ENCODE measurements at places on chromosomes 1 and 21. TPM values are rescaled to one million over a fixed set of nuclear protein-coding genes. Genes with fewer than 3 reads are reported as not detected.

- no peak overlapping the region for H3K27ac ChIP-seq
- H3K4me1 ChIP-seq: peaks cover 35% of the 10 kb centered on the region
- no peak for DNase-seq
- H3K27me3 ChIP-seq: no peaks in the 10 kb centered on the region
- no peak overlapping the region for H3K4me3 ChIP-seq
Measured at GRCh38 chr21:46557469-46557868, 47.4 kb downstream of the S100B start.

DNA sequence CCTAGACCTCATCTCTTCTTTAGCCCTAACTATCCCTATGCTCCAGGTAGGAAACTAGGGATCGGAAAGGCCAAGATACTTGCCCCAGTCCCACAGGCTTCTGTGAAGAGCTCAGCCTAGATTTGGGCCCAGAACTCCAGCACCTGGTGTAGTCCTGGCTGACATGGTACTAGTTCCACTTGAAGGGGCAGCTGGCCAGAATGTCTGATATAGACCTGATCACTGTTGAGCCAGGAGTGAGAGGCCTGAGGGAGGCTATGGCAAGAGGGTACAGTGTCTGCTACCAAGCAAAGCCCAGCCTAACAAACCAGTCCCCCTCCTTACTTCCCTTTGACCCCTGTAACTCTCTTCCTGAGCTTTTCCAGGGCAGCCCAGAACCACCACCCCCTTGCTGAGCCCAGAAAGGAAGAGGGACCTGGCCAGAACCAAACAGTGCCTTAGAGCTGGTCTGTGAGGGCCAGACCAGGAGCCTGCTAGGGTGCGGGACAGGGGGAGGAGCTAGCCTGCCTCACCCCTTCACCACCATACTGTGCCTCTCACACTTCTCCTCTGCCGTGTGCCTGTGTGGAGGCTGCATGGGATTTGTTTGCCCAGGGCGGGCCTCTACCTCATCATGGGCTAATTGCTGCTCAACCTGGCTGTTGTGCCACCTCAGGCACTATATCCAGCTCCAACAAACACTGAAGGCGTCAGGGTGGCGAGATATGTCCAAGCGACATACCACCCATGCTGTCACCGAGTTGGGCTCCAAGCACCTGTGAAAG lies 10.9 kb downstream of the POMGNT1 start:
- H3K36me3 ChIP-seq: peaks cover 16% of the 10 kb centered on the region
- peak overlapping the region; percentile 44 for H3K27ac ChIP-seq
- no peak for DNase-seq
- H3K27me3 ChIP-seq: no peaks in the 10 kb centered on the region
- H3K4me1 ChIP-seq: peaks cover 17% of the 10 kb centered on the region

DNA sequence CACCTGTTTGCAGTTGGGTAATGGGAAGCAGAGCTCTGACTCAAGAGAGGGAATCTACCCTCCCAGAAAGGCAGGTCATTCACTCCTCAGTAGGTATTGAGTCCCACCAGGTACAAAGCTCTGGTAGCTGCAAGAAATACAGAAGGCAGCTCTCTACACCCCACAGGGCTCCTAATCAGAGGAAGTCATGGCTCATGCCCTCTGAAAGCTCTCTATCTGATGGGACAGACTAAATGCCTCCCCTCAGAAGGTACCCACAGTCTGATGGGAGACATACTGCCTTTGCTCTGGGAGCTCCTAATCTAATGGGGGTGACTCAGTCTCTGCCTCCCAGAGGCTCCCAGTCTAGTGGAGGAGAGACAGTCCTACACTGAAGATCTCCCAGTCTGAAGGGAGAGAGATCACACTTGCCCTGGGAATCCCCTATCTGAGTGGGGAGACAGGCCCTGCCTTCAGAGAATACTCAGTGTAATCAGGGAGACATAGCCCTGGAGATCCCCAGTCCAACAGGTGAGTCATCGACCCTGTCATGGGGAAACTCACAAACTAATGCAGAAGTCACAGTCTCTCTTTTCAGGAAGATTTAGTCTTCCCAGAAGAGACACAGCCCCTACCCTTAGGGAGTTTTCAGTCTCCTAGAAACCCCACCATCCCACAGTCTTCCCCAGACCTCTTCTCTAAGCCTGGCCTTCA lies 23.7 kb downstream of the CAMK1G start:
- no peaks in the 10 kb centered on the region for H3K36me3 ChIP-seq
- DNase-seq: peak; percentile 71
- H3K4me3 ChIP-seq: peak overlapping the region; percentile 17
- H3K27ac ChIP-seq: peak overlapping the region; percentile 45

The SYT14 gene
- total RNA-seq: not detected

DNA sequence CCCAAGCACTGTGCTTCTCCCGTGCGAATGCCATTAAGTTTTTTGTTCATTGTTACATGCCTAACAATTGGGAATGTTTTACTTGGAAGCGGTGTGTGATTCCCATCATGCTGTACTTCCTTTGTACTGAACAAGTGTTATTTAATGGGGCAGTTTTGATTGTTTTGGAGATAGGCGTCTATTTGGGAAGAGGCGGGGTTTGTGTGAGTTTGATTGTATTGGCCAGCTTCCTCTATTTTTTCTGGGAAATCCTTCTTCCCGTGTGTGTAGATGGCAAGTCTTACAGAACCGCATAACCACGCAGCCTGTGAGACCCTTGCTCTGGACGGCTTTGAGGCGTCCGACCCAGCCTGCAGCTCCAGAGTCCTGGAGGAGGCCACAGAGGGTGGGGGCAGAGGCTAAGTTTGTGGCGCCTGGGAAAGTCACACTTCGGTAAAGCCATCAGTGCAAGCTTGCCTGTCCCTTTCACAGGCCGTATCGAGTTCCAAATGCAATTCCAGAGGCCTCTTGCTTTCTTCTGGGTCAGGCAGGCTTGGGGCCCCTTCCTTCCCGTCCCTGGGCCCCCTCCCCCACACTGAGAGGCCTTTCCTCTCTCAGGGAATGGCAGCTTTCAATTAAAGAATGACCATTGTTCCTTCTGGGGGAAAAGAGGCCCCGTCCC lies 210.3 kb downstream of the TOMM20 start:
- H3K4me3 ChIP-seq: no peak overlapping the region
- H3K36me3 ChIP-seq: peaks cover 1% of the 10 kb centered on the region
- H3K27me3 ChIP-seq: no peaks in the 10 kb centered on the region
- H3K4me1 ChIP-seq: peaks cover 4% of the 10 kb centered on the region

DNA sequence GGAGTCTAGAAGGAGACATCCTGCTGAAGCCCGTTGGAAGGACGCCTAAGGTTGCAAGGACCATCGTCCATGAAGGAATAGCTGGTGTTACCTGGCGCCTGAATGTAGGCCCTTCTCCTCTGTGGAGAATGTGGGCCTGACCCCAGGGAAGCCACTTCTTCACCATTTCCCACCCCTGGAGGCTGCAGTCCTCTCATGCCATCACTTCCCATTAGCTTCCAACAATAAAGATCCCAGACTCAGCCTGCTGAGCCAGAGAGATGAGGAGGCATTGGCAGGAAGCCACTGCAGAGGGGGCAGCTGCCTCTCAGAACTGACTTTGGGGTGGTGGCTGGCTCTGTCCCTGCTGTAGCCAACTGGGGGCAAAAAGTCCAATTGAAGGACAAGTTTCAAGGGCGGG lies 21.3 kb upstream of the KCNE2 start:
- H3K27ac ChIP-seq: no peak overlapping the region
- H3K27me3 ChIP-seq: no peaks in the 10 kb centered on the region
- no peak for DNase-seq
- H3K4me1 ChIP-seq: peaks cover 17% of the 10 kb centered on the region
- no peak overlapping the region for H3K4me3 ChIP-seq
- H3K36me3 ChIP-seq: no peaks in the 10 kb centered on the region

- no peak overlapping the region for H3K4me3 ChIP-seq
- no peak overlapping the region for H3K27ac ChIP-seq
- no peaks in the 10 kb centered on the region for H3K4me1 ChIP-seq
- H3K27me3 ChIP-seq: no peaks in the 10 kb centered on the region
Measured at GRCh38 chr1:69294171-69294570, 273.6 kb upstream of the LRRC7 start.

The TSSK3 gene
- 2.3 TPM for total RNA-seq

GRCh38 chr1:236313427-236313826 lies 31.7 kb upstream of the ERO1B start:
- no peak for DNase-seq
- H3K4me1 ChIP-seq: no peaks in the 10 kb centered on the region
- no peak overlapping the region for H3K4me3 ChIP-seq
- no peaks in the 10 kb centered on the region for H3K36me3 ChIP-seq

The CCDC17 gene
- total RNA-seq: 2.8 TPM

The UBXN10 gene
- total RNA-seq: 1.2 TPM

GRCh38 chr1:67560580-67561255 lies 124.3 kb upstream of the GADD45A start:
- no peak overlapping the region for H3K4me3 ChIP-seq
- no peak overlapping the region for H3K27ac ChIP-seq
- DNase-seq: no peak
- peaks cover 6% of the 10 kb centered on the region for H3K4me1 ChIP-seq

- DNase-seq: no peak
- H3K36me3 ChIP-seq: peaks cover 12% of the 10 kb centered on the region
- H3K27me3 ChIP-seq: no peaks in the 10 kb centered on the region
- H3K4me1 ChIP-seq: peaks cover 2% of the 10 kb centered on the region
- H3K27ac ChIP-seq: no peak overlapping the region
- H3K4me3 ChIP-seq: no peak overlapping the region
Measured at GRCh38 chr21:42558368-42558767, 44.7 kb downstream of the SLC37A1 start.

The OPRD1 gene
- total RNA-seq: not detected

DNA sequence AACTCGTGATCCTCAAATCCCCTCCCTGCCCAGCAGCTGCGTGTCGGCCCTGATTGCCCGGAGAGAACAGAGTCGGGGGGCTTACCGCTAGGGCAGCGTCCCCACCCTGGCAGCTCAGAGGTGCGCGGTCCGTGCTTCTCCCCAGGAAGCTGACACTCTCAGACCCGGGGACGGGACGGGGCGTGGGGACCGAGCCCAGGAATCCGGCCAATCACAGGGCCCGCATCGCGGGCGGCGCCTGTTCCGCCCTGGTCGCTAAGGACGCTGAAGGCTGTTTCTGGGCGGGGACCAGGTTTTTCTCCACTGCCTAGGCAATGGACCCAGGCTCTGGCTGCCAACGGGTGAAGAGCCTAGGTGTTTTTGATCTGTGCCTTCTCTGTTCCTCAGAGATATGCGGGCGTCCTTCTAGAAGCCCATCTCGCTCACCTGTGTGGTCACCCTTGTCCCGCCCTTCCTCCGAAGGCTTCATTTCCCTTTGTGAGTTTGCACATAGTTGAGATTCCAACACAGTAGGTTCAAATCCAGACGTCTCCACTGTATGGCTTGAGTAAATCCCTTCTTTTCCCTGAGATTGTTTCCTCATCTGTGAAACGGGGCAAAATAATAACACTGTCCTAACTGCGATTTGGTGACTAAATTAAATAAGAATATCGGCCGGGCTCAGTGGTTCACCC lies at the start of gene C1orf87:
Gene C1orf87, minus strand, starts transcription at position 166 of the 674 bp plus-strand sequence. CDS start 1,127 bp downstream, outside the sequence.
- H3K27ac ChIP-seq: no peak within 1 kb of the TSS
- peaks cover 35% of the 10 kb centered on the region for H3K27me3 ChIP-seq
- no peaks in the 10 kb centered on the region for H3K36me3 ChIP-seq
- DNase-seq: no peak

DNA sequence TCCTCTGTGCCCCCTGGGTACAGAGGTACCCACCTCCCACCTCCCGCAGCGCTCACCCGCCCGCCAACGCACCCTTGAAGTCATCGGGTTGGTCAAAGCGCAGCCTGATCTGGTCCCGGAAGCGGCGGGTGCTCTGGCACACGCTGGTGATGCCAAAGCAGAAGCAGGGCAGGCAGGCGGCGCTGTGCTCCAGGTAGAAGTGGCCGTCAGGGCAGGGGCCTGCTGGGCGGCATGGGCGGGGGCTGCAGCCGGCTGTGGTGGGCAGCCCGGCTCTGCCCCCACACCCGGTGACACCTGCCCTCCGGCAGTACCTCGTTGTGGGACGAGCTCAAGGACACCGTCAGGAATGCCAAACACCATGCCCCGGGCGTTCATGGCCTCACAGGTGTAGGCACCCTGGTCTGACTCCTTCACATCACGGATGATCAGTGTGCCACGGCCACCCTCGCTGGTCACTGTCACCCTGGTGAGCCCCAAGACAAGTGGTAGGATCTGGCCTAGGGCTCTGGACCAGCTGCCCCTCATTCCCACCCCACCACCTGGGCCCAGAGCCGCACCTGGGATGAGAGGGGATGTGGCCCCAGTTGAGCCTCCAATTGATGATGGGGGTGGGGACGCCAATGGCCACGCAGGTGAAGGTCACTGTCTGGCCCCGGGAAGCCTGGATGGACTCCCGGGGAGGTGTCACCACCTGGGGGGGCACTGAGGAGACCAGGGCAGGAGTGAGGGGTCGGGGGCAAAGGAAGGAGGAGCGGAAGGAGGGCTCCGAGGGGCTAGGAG lies 52.5 kb downstream of the HSPG2 start:
- no peaks in the 10 kb centered on the region for H3K36me3 ChIP-seq
- DNase-seq: no peak
- H3K4me1 ChIP-seq: no peaks in the 10 kb centered on the region
- no peak overlapping the region for H3K27ac ChIP-seq
- H3K27me3 ChIP-seq: no peaks in the 10 kb centered on the region

The CLIC4 gene
- total RNA-seq: 17.4 TPM

DNA sequence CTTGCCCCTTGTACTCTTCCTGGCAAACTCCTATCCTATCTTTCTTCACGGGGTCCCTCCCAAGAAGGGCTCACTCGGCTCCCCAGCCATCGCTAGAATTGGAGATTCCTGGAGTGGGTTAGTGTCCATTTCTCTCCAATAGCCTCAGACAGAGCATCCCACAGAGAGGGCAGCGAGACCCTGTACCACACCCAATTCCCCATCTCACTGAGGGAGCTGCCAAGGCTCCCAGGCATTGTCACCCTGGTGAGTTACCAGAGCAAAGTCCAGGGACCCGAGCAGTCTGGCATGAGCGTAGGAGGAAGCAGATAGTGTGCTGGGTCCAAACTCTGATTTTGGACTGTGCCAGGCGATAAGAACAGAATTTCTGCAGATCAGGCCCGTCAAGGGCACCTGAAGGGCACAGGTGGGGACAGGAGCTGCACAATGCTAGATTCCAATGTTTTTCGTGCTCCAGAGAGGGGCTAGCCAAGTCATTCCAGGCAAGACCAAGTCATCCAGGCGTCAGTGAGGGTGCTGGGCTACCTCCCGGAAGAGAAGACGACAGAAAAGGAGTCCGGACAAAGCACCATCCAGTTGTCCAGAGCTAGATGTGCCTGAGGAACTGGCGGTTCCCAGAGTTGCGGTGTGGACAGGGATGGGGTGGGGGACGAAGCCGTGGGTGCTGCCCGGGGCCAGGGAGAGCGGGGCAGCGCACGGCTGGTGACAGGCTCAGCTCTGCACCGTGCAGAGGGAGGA lies 15.3 kb downstream of the AKR7A3 start:
- H3K4me3 ChIP-seq: no peak overlapping the region
- H3K27me3 ChIP-seq: peaks cover 11% of the 10 kb centered on the region
- DNase-seq: no peak
- H3K4me1 ChIP-seq: no peaks in the 10 kb centered on the region
- H3K36me3 ChIP-seq: peaks cover 2% of the 10 kb centered on the region
- H3K27ac ChIP-seq: no peak overlapping the region

The LCE6A gene
- total RNA-seq: not detected

DNA sequence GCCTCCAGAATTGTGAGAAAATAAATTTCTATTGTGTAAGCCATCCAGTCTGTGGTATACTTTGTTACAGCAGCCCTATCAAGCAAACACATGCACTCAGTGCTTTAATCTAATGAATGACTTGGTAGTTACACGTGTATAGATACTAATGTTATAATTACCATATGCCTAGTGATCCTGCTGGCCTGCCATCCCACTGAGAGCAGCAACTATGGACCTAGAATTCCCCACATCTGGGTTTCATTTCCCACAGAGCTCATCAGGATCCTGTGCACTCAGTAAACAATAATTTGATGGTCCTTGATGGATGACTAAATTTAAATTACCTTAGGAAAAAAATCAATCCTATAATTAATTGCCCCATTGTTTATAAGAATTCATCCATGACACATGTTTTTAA lies 86.5 kb upstream of the RGS1 start:
- H3K27me3 ChIP-seq: no peaks in the 10 kb centered on the region
- no peaks in the 10 kb centered on the region for H3K36me3 ChIP-seq
- no peak for DNase-seq
- H3K4me3 ChIP-seq: no peak overlapping the region
- H3K27ac ChIP-seq: no peak overlapping the region
- peaks cover 5% of the 10 kb centered on the region for H3K4me1 ChIP-seq
